Gastroesophageal sphincter (tissue), 4 donors: ENCODE measurements at places on chromosomes 16 and 17.

DNA sequence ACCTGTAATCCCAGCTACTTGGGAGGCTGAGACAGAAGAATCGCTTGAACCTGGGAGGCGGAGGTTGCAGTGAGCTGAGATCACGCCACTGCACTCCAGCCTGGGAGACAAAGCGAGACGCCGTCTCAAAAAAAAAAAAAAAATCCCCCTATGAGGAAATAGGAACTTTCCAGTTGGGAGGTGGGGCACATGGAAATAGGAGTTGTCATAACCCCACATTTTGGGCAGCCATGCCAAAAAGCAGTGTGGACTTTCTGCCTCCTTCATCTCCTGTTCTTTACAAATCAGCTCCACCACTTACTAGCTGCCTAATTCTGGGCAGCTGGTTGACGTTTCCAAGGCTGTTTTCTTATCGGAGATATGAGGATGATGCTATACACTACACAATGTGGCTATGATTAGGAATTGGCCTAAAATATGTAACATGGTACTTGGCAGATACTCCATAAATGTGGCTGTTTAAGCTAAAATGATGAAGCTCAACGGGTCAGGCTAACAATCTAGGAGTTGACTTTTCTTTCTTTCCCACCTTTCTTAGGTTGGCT is 21.5 kb upstream of the CCL5 start:
- no peak for ATAC-seq

DNA sequence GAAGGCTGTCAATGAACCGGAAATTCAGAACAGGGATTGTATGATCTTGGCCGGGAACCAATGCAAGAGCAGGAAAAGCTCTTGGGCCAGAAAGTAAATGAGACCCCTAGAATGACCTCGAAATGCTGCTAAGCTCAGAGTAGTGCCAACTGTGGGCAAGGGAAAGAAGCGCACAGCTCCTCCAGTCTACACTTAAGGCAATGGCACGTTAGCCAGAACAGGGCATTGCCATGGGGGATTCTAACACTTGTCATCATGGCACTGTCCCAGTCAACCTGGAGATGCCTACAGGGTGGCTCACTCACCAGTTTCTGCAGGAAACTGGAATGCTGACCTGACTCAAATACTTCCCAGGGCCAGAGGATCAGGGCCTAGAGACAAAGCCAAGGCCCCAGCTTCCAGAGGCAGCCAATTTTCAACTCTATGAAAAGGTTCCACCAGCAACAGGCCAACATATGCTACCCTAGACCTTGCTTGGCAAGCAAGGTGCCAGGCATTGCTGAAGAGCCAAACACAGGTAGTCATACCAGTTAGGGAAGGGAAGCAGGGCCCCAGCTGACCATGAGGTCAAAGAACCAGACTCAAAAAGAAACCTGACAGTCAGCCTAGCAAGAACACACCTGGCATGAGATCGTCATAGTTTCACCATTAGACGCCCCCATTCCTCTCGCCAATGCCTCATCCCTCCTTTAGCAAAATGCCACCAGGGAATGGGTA is 34.9 kb downstream of the ARHGAP17 start:
- no peak for ATAC-seq

DNA sequence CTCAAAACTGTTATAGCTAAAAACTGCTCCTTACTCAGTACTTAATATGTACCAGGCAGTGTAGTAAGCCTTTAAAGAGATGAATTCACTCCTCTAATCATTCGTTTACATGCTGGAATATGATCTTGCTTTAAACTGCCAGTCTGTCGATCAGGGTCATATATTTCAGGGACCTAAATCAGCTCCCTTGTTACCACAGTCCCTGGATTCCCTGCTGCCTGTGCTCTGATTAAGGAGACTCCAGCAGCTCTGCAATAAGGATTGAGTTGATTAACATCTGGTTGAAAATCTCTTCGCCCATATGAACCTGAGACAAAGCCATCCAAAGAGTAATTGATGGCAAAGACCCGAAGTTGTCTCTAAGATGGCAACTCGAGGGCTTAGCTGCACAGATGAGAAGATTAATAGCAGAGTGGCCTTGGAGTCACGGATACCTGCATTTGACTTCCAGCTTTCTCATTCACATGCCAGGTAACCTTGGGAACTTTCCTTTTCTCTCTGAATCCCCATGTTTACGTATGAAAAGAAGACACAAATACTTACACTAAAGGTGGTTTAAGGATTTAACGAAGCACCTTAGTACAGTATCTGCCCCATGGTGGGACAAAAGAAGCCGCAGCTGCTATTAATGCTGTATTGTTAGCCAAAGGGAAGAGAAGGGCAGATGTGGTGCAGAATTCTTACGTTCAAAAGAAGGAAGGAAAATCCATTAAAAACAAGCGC is 68.2 kb downstream of the VAT1L start:
- ATAC-seq: no peak

DNA sequence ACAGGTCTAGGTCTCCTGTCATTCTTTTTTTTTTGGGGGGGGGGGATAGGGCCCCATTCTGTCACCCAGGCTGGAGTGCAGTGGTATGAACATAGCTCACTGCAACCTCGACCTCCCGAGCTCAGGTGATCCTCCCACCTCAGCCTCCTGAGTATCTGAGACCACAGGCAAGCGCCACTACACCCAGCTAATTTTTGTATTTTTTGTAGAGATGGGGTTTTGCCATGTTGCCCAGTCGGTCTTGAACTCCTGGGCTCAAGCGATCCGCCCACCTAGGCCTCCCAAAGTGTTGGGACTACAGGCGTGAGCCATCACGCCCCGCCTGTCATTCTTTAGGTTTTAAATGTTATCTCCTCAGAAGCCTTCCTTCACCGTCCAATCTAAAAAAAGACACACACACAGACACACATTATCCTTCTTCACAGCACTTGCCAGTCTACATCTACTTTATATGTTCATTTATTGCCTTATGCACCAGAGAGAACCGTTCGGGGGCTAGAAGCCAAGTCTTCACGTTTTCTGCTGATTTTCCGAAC is 694 bp downstream of the MRPL27 start:
- ATAC-seq: no peak

GRCh38 chr17:16989953-16990860 is 18.3 kb upstream of the TNFRSF13B start:
- no peak for ATAC-seq

DNA sequence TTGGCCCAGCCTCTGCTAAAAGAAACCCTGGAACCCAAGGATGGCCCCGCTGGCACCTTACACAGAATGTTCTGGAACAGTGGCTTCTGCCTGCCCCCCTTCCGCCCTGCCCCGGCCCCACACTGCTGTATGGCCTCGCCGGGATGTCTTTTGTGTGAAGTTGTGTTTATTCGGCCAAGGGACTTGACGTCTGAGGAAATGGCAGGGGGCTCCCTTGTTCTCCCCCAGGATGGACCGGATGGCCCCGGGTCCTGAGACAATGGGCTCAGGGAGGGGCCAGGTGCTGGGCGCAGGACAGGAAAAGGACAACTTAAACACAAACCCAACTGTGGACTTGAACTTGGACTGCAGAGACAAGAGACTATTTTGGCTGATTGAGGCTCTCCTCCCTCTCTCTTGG is 81.6 kb upstream of the GSE1 start:
- no peak for ATAC-seq

- no peak for ATAC-seq
These were observed 5.0 kb downstream of the ATP5PD start for GRCh38 chr17:75041656-75042280.

GRCh38 chr17:79837888-79838521 is 1.2 kb downstream of the CBX4 start:
- ATAC-seq: no peak

- no peak for ATAC-seq
These were observed 422 bp downstream of the UQCC4 start for GRCh38 chr16:1420111-1420539.

- no peak for ATAC-seq
These were observed 17.8 kb downstream of the RARA start for GRCh38 chr17:40326832-40327199.

DNA sequence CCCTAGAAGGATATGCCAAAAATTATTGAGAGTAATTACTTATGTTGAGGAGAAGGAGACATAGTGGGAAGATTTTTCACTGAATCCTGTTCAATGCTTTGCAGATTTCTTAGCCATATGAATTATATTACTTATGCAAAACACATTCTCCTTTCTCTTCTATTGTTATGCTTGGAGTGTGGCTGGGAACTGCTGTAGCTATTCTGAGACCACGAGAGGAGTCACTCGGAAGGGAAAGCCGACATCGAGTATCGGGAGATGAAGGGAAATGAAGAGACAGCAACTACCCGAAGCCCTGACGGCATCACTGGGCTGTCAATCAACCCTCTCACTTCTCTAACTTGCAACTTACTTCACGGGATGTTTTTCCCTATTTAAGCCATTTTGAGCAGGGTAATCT is 39.6 kb downstream of the STX8 start:
- no peak for ATAC-seq

DNA sequence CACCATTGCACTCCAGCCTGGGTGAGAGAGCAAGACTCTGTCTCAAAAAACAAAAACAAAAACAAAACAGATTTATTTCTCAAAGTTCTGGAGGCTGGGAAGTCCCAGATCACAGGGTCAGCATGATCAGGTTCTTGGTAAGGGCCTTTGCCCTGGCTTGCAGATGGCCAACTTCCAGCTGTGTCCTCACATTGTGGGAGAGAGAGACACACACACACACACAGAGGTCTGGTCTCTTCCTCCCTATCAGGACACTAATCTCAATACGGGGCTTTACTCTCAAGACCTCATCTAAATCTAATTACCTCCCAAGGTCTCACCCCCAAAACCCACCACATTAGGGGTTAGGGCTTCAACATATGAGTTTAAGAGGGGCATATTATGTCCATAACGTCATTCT is 26.4 kb upstream of the TAOK1 start:
- no peak for ATAC-seq

DNA sequence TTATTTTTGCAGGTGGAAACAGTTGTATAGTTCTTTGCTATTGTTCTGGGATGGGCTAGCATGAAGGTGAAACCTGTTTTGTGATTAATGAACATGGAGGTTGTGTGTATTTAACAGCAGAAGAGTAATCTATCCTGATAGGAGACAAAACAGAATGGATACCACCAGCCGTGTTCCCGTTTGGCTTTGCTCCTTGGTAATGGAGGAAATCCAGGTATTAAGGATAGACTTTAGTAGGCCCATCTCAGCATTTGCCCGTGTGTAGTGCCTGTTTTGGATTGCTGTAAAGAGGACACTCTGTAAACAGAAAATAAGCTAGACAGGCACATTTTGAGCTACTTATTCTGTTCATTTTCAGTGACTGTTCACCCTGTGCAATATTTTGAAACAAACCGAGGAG is 215.1 kb downstream of the RBFOX1 start:
- no peak for ATAC-seq

DNA sequence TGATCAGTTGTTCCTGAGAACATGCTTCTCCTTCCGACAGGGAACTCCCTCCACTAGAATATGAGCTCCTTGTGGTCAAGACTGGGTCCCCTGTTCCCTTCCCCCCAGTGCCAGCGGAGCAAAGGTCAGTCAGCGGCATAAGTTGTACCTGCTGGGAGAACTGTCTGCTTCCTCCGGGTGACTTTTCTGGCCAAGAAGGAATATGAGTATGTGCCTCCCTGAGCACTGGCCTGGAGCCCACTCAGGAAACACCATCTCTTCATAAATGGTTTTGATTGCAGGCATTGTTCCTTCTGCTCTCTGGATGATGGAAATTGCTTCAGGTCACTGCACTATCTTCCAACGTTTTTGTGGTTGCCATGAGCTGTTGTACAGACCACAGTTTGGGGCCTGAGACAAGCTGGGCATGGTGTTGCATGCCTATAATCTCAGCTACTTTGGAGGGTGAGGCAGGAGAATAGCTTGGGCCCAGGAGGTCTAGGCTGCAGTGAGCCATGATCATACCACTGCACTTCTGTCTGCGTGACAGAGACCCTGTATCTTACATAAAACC is 2.9 kb upstream of the P4HB start:
- no peak for ATAC-seq

- ATAC-seq: peak; percentile 83
These were observed 14.2 kb downstream of the RNF112 start for GRCh38 chr17:19424934-19425868.

- no peak for ATAC-seq
These were observed 801 bp upstream of the OR4D2 start for GRCh38 chr17:58165981-58166380.

GRCh38 chr17:44688675-44689476 is 700 bp downstream of the CCDC43 start:
- no peak for ATAC-seq

- no peak for ATAC-seq
These were observed 363.3 kb downstream of the SEC14L1 start for GRCh38 chr17:77503916-77504651.

DNA sequence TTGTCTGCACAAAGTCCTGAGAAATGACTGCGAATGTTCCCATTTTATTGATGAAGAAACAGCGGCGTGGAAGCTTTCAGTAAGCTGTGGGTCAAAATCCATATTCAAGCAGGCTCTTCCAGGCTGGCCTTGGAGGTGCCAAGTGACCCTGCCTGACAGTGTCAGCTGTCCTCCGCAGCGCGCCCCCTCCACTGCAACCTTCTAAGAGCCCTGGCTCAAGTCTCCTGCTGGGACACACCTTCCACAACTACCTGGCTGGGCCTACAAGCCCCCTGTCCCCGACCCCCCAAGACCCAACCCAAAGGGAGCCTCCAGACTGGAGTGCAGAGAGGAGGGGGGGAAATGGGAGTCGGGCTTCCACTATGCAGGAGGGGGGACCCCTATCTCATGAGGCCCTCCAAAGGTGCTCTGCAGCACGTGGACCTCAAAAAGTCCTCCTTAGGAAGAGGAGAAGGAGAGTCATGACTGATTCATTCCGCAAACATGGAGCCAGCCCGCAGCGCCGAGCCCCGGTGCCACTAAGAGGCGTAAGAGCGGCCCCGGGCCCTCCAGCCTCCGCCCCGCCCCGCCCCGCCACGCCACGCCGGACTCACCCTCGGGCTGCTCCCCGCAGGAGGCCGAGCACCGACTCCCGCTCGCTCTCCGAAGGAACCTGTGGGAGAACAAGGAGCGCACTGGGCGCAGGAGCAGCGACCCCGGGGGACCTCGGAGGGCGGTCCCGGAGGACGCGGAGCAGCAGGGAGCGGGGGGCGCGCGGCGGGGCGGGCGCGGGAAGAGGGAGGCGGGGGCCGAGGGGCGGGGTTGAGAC is 574 bp downstream of the MPP3 start:
- peak; percentile 72 for ATAC-seq

GRCh38 chr17:77119668-77120301 is 21.0 kb upstream of the SEC14L1 start:
- no peak for ATAC-seq

DNA sequence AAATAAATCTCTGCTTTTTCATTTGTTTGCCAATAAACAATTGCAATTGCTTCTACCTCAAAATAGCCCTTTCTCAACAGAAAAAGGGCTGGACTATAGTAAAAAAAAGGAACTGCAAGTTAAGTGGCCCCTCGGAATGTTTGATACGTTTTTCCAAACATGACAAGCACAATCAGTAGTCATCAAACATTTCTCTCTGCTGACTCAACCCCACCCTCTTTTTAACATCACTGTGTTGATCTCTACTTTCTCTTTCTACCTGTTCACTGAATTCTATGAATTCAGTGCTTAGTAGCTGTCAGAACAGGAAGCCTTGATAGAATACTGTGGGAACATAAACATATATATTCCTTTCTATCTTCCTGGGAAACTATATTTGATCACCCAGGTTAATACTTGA is 116.5 kb upstream of the AXIN2 start:
- no peak for ATAC-seq
